ENCODE measurements at places on chromosomes 7 and 10.

- no peak for DNase-seq
Observed at GRCh38 chr10:24744946-24745345, 21.3 kb upstream of the ARHGAP21 start.

DNA sequence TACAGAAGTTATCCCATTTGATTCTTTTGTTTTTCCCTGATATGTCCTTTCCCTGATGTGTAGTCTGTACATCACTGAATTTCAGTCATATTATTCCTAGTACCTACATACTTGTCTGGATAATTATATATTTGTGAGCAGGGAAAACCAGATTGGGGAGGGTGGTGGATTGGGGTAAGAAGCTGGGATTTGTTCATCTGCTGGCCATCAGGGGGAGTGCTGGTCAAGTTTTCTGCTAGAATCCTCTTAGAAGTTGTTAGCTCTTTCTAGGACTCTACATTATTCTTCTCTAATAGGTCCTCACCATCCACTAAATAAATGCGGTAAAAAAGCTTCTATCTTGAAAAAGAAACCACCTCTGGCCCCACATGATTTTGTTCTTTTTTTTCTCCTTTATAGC lies 232.7 kb upstream of the TAC1 start:
- DNase-seq: peak; percentile 17

- no peak for DNase-seq
Observed at GRCh38 chr7:45066409-45066808, 22.4 kb downstream of the NACAD start.

GRCh38 chr7:101632641-101633040 lies 3.5 kb upstream of the MYL10 start:
- no peak for DNase-seq

DNA sequence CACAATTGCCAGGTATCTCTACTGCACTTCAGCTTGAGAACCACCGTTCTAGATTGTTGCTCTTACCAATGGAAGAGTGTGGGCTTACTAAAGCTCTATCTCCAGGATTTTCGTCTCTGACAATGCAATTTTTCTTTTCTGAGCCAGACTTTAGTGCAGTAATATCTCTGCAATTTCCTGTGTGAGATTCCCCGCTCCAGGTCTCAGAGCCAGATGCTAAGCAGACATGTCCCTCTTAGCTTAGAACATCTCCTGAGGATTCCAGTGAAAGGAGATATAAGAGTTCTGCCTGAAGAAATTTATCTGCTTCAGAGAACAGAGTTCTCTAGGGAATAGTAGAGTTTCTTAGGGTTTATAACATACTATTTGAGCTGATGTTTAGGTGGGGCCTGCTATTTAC lies 82.0 kb downstream of the SND1 start:
- no peak for DNase-seq

GRCh38 chr7:40611095-40611871 lies 476.5 kb downstream of the SUGCT start:
- no peak for DNase-seq

DNA sequence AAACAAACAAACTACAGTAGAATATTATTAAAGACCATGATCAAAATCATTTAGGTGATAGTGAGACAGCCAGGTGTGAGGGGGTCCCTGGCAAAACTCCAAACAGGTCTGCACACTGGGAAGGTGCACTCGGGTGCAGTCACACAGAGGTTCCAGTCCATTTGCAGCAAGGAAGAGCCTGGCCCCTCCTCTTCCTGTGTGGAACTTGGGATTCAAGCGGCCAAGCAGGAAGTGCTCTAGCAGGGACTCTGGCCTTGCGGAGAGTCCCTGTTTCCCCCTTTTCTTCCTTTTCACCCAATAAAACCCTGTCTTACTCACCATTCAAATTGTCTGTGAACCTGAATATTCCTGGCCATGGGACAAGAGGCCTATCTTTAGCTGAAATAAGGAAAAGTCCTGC lies 181.8 kb downstream of the LRRTM3 start:
- no peak for DNase-seq

DNA sequence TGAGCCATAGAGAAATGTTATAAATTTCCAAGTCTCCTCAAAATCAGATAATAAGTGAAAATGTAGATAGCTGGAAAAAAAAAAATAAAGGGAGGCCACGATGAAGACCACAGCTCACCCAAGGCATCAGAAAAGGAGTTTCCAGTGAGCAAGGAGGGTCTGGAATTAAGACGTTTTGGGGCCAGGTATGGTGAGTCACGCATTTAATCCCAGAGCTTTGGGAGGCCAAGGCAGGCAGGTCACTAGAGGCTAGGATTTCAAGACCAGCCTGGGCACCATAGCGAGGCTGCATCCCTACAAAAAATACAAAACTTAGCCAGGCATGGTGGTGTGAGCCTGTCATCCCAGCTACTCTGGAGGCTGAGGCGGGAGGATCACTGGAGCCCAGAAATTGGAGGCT lies 65.5 kb downstream of the ASB13 start:
- peak; percentile 13 for DNase-seq

DNA sequence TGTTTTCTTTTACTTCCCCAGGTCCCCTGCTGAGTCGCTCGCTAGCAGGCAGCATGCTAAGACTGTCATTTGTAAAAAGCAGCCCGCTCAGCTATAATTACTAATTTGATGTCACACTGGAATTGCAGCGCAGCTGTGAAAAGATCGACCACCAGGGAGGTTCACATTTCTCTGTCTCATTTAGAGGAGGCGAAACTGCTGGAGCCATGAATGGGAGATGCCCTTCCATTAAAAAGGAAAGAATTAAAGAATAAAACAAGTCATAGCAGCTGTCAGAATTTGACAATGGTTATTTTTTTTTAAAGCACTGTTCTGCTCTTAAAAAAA lies 153.5 kb downstream of the PIP4K2A start:
- no peak for DNase-seq

DNA sequence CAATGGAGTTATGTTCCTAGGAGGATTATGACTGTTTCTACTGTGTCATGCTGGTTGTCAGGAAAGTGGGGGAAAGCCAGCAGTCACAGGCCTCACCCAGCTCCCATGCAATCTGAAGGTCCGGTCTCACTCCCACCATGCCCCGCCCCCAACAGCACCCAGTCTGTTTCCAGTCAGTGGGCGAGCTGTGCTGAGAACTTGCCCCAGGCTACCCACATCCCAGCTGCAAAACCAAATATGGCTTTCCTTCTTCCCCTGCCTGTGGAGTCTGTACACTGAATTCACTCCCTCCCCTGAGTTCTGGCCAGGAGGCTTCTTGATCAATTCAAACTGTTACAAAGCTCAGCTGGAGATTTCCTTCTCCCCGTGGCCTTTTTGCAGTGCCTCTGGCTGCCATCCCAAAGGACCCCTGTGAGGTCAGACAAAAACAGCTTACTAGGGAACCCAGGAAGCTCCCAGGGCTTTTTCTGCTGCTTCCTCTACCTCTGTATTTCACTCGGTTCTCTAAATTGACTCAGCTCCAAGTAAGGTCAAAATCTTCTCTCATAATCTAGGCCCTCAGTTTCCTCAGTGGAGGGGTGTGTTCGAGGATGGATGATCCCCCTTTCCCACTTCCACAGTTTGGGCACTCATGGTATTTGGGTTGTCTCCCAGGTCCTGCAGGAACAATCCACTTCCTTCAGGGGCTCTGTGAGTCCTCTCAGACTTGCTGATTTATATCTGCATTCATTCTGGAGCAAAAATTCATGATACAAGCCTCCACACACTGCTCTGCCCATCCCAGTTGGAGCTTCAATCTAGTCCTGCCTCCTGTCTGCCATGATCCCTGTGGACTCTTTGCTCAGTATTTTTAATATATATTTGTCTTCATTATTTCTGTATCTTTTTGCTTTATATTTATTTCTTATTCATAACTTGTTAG lies 205.5 kb downstream of the SEMA3D start:
- DNase-seq: peak; percentile 10

DNA sequence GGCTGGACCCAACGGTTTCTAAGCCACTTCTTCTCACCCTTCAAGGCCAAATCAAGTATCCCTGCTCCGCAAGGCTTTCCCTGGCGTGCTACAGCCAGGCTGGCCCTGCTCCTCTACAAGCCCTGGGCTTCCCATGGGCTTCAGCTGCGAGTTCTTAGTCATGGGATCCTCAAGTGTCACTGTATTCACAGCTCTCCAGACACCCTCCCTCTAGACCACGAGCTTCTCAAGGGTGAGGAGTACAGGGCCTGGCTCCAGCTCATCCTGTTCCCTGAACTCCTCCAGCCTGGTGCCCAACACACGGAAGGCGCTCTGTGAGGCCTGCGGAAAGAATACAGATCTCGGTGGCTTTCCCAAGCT lies 38.8 kb downstream of the FAM53B start:
- DNase-seq: no peak

DNA sequence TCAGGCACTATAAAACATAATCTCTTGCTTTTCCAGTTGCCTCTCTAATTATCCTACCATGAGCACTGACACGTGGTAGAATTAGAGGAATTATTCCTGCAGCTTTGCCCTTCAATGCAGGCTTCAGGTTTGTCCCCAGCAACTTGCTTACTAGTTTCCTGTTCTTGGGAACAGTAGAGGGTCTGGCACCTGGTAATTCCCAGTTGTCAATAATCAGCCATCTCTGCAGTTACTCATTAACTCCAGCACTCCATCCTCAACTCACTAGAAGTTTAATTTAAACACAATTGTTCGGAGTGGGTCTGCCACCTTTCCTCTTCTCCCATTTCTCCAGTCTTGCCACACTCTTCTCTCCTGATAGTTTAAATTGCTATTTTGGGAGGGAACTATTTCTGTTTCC lies 324.3 kb upstream of the KIAA1217 start:
- no peak for DNase-seq

DNA sequence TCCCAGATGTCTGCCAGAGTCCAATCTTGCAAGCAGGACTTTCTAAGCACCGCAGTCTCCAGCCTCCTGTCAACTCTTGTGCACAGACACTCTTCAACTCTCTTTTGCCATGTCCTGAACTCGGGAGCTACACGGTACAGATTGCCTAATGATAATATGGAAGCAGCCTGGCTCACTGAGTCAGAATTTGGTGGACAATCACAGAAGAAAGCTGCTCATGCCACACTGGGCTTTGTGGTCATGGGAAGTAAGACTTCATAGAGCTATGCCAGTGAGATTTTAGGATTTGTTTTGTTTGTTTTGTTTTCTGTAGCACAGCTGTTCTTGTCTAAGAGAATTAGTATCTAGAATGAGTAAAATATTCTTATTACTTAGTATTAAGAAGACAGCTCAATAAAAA lies 144.1 kb upstream of the PRSS58 start:
- DNase-seq: peak; percentile 79

DNA sequence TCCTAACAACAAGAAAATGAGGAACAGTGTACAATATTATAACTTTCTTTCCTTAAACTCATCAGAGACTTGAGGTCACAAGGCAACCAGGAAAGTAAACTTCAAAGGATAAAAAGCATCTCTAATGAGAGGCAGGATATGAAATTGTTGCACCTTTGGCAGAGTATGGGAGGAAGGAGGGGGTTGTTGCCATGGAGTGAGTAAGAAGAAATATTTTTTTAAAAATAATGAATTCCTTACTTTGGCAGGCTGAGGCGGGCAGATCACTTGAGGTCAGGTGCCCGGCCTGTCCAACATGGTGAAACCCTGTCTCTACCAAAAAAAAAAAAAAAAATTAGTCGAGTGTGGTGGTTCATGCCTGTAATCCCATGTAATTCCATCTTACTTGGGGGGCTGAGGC lies 21.1 kb upstream of the CHN2 start:
- DNase-seq: no peak

- DNase-seq: peak; percentile 67
Observed at GRCh38 chr7:25894902-25895791, 256.9 kb upstream of the NFE2L3 start.

DNA sequence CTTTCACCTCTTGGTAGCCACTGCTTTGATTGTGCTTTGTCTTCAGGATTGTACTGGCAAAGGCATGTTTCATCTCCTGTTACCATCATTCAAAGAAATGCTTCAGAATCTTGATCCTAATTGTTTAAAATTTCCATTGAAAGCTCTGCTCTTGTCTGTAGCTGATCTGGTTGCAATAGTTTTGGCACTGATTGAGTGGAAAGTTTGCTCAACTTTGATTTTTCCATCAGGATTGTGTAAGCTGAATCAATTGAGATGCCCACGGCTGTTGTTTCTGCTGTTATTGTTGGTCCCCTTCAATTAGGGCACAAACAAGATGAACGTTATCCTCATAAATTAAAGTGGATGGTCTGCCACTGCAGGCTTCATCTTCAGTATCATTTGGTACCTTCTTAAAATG lies 14.6 kb upstream of the NUB1 start:
- DNase-seq: no peak

- no peak for DNase-seq
Observed at GRCh38 chr10:60575105-60575504, 185.4 kb upstream of the ANK3 start.

DNA sequence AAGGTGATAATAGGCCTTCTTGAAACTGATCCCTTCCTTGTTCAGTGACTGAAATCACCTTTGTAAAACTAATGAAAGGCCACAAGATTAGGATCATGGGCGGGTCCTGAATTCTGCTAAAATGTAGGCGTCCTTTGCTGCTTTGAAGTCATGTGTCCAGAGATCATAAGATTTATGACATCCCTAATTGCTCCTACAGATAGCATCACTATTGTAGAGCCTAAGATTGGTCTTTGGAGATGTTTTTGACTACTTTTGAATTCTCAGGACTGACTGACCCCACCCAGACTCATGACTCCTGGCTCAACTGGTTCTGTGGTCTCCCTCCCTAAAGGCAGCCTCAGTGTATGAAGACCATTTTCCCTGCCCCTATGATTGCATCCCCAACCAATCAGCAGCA lies 322.6 kb upstream of the SEMA3D start:
- DNase-seq: no peak

DNA sequence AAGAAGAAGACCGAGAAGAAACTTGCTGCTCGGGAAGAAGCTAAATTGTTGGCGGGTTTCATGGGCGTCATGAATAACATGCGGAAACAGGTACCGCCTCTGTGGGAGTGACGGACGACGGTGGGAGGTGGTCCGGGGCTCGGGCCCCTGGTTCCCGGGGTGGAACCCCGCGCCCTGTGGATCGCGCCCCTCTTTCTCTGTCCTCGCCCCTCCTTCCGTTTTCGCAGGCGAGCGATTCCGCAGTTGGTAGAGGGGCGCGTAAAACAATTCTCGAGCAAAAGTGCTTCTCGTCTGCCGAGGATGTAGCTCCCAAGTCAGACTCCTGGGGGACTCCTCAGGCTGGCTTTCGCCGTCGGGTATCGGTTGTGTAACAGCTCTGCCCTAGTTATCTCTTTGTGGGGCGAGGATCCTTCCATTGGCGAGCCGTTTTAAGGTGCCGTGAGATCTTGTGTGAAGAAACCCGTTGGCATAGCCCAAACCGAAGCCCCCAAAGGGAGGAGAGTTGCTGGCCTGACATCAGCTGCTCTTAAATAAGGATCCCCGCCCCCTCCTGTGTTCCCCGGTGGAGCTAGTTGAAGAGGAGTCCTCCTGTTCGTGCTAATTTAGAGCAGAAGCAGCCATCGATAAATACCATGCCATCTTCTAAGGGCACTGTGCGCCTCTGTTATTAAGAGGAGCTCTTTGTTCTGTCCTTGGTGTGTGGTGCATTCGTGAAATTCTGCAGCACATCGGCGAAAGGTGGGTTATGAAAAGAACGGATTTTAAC lies 655 bp downstream of the KLHL7 start:
- DNase-seq: peak; percentile 79

DNA sequence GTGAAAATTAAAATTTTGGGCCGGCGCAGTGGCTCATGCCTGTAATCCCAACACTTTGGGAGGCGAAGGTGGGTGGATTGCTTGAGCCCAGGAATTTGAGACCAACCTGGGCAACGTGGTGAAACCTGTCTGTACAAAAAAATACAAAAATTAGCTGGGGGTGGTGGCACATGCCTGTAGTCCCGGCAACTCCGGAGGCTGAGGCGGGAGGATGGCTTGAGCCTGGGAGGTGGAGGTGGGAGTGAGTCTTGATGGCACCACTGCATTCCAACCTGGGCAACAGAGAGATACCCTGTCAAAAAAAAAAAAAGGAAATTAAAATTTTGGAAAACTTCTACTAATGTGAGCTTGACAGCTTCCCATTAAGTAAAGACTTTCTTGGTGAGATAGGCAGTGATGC lies 3.1 kb downstream of the SRRT start:
- DNase-seq: no peak

Measured in adipocyte (in vitro differentiated cells).